ENCODE measurements at places on chromosomes 3 and 15.
A peak's percentile ranks its signal among the peaks of the same experiment; 100 is the strongest.

DNA sequence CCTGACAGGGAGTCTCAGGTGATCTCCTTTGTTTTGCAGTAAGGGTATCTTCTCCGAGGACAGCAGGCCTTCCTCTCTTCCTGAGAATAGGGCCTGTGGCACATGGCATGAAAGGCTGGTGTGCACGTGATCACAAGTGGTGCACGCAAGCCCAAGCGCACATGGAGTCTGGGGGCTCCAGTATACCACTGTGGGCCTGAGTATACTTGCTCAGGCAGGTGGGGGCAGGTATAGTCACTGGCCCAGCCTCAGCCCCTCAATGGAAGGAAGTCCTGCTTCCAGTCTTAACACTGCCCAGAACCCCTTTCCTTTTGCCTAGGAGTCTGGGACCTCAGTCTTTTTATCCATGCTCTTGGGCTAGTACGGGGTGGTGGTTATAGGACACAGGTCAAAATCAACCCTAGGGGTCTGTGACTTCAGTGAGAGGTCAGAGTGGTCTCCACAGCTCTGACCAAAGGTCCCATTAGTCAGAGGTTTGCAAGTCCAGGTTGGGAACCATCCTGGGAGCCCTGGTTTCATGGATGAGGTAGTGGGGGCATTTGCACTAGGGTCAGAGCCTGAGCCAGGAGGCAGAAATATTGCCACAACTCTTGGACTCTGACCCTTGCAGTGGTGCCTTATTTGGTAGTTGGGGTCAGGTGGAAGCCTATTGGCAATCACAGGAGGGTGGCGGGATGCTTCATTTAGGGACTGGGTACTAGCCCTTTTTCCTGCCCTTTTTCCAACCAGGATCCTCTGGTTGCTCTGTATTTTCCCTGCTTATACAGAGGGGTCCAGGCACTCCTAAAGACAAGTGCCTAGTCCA, 823 bp upstream of the CCDC71 start:
- DNase-seq = no peak

DNA sequence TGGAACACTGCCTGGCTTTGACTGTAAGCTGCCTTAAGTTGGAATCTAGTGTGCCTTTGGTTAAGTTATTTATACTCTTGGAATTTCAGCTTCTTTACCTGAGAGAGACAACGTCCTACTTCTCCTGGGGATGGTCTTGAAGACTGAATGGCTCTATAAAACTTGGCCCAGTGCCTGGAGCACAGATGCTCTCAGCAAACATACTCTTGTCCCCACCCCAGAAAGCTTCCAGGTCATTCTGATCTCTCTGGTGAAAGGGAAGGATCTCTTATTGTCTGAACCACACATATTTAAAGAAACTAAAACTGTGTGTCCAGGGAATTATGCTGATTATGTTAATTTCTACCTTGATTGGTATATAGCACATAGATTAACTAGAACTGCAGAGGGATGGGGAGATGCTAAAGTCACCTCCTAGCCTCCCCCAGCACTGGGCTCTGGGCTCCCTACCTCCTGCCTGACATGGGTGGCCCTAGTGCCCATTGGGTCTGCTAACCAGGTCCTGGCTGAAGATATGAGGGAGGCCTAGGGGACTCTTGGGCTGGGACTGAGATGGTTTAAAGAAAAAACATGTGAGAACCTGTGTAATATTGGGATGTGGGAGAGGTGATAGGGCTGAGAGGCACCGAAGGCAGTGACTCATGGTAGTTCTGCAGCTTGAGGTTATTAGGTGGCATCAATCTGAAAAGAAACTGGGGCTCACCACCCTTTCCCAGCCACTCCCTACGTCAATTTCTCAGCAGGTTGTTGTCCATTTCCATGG, 171.0 kb downstream of the RPLP1 start:
- DNase-seq = no peak

GRCh38 chr3:52531860-52532516, 1.7 kb downstream of the NT5DC2 start:
- DNase-seq = no peak

- no peak for DNase-seq
Observed at GRCh38 chr3:186960347-186960746, 30.0 kb downstream of the ST6GAL1 start.

GRCh38 chr3:32460031-32460749, 42.5 kb downstream of the CMTM6 start:
- no peak for DNase-seq

- DNase-seq = no peak
Observed at GRCh38 chr3:124116906-124117305, 125.0 kb upstream of the ROPN1 start.

- DNase-seq = peak; percentile 71
Observed at GRCh38 chr3:196073255-196073753, 8.6 kb downstream of the TFRC start.

GRCh38 chr3:127037418-127037841, 54.5 kb downstream of the PLXNA1 start:
- no peak for DNase-seq

DNA sequence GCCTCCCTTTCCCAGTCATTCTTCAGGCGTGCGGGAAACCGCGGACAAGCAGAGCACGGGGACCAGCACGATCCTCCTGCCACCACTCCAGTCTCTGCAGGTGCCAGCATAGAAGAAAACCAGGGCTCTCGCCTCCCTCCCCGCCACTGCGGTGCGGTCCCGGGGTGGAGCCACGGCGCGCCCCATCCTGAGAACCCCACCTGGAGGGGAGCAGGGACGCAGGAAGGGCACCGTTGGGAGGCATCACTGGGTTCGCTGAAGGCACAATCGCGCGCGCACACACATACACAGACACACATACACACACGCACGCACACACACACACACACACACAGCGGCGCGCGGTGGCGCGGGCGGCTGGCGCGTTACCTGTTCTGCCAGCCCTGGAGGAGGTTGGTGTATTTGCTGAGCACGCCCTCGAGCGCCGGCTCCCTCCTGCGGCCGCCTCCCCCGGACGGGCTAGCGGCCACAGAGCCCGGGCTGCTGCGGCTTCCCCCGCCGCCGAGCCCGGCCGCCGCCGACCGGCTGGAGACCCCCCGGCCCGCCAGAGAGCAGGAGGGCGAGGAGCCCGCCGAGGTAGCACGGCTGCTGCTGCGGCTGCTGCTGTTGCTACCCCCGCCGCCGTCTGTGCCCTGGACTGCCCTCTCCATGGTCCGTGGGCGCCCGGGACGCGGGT, 394 bp downstream of the OSBPL10 start:
- peak; percentile 72 for DNase-seq

GRCh38 chr3:11632564-11632963, 11.2 kb downstream of the VGLL4 start:
- DNase-seq = no peak

DNA sequence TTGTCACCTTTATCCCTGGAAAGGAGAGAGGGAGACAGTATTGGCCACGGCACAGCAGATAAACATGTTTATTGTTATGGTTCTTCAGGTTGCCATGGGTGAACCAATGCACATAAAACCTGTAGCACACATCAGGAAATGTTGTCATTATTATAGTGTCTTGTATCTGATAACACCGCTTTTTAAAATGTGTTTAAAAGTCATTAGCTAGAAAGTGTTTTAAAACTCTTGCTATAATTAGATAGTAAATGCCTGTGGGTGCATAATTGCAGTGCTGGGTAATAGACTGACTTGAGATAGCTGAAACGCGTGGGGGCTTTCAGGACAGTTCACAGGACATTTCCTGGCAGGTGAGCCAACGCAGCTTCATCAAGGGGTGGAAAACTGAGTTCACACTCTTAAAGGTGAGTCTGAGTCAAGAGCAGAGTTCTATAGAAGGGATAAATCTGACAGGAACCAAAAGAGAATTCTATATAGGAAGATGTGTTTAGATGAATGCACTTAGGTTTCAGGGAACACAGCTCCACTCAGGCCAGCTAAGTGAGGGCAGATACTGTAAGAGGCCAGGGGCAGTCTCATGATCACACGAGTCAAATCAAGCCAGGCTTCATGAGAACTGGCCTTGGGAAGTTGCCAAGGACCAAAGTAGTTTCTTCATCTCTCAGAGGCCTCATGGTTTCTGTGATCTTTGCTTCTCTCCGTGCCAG, 35.6 kb upstream of the PPP4R2 start:
- DNase-seq = peak; percentile 96

DNA sequence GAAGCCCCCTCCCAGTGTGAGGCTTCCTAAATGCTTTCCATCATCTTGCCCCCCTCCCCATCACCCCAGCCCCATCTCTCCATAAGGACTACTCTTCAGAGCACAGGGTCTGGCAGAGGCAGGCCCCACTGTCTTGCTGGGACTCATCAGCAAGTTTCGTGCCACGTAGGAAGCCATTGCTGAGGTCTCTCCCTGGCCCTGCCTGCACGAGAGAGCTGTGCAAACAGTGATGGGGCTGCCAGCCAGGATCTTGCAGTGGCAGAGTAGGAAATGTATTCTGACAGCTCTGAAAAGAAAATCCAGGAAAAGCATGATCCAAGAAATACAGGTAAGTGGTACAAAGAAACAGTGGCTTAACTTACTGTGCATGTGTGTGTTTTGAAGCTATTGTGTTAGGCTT, 22.6 kb downstream of the ISL2 start:
- DNase-seq = no peak

- DNase-seq = no peak
Observed at GRCh38 chr3:72298201-72299152, 513.5 kb upstream of the PROK2 start.

- no peak for DNase-seq
Observed at GRCh38 chr3:156576651-156577348, 21.9 kb upstream of the SSR3 start.

GRCh38 chr3:106124818-106125217, 256.0 kb upstream of the CBLB start:
- no peak for DNase-seq

GRCh38 chr3:112881891-112882290, 35.2 kb upstream of the CD200R1L start:
- DNase-seq = no peak

GRCh38 chr15:37204692-37205091, 104.3 kb upstream of the MEIS2 start:
- DNase-seq = no peak

GRCh38 chr15:63523306-63523990, 19.1 kb downstream of the USP3 start:
- DNase-seq = peak; percentile 37

- DNase-seq = peak; percentile 17
Observed at GRCh38 chr15:60649845-60650548, 171.1 kb upstream of the ICE2 start.

DNA sequence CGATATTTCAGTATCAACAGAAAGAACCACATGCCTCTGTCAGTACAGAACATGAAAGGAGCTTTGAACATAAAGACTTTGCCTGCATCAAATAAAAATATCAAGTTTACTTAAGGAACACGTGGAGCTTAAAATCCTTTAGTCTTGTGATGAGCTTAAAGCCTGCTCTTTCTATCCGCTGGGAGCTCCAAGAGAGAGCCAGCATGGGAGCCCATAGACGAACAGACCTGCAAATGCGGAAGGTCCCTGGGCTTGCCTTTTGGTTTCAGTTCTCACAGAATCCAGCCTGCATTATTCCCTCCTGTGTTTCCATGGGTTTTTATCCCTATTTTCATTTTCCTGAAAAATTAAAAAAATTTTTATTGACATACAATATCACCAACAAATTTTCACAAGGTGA, 530.6 kb upstream of the RGMA start:
- DNase-seq = no peak

GRCh38 chr3:126512916-126513650, 4.5 kb downstream of the UROC1 start:
- DNase-seq = no peak

DNA sequence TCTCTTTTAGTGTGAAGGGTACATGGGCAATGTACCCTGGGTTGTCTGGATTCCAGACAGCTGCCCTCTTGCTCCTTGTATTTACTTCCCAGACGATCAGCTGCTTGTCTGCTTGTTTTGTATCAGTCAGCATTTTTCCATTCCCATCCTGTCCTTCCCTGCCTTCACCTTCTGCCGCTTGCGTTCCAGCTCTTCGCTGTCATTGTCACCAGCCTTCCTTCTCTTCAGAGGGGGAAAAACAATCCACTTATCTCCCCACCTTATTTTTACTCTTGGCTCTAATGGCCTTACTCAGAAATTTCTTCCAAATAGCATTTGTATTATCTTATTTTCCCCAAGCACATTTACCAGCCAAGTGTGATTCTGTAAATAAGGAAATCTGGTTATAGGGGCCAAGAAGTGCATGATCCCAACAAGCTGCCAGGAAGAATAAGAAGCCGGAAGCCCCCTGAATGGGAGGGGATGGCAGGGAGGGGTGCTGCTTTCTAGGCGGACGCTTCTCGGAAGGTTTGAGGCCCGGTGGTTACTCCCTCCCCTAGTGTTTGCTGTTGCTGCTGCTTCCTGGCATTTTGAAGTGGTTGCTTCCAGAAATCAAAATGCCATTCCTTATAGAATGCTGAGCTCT, 497.6 kb downstream of the NTRK3 start:
- no peak for DNase-seq

GRCh38 chr3:136690599-136690998, 61.6 kb downstream of the STAG1 start:
- DNase-seq = no peak

DNA sequence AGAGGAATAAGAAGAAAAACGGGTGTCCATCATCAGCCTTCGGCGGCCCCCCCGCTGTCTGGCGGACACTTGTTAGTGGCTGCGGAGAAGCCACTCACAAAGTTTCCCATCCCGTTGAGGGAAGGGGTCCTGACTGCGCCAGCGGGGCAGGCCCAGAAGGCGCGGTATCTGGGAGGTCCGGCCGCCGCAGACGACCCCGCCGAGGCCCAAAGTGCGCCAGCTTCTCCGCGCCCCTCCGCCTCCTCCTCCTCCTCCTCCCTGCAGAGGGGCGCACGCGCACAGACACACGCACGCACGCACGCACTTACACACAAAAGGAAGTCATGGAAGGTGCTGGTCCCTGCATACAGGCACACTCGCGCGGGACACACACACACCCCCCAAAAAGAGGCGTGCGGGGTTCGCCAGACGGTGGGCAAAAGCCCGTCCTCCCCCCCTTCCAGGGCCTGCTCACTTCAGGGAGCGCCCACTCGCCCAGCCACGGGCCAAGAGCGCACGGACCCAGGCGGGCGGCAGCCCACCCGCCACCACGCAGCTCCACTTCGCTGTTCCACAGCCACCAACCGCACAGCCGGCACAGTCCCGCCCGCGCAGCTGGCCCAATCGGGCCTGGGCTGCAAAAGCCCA, 18.0 kb downstream of the ZNF148 start:
- peak; percentile 56 for DNase-seq

DNA sequence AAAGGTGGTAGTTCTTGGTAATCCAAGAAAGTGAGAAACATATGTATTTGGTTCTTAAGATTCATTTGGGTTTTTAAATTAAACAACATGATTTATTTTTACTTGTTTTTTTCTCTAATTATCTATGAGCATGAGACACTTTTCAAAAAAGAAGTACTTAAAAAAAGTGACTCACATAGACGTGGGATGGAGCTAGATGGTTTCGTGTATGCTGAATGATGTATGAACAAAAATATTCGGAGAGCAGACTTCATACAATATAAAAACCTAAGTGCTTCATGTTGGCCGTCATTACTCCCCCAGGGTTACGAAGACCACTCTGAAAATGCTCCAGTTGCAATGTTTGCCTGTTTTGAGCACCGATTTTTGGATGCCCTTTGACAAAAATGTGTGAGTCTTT, 90.9 kb downstream of the RORA start:
- DNase-seq = no peak

- DNase-seq = peak; percentile 83
Observed at GRCh38 chr3:50347187-50347813, 1.8 kb upstream of the ZMYND10 start.

- DNase-seq = no peak
Observed at GRCh38 chr3:134847349-134847748, 52.3 kb downstream of the EPHB1 start.

Measured in mesenchymal stem cell (in vitro differentiated cells and primary cell).